ENCODE measurements at places on chromosomes 1 and 21. TPM values are rescaled to one million over a fixed set of nuclear protein-coding genes. Genes with fewer than 3 reads are reported as not detected.

EFCAB14 gene
- 86.8 TPM for total RNA-seq

DNA sequence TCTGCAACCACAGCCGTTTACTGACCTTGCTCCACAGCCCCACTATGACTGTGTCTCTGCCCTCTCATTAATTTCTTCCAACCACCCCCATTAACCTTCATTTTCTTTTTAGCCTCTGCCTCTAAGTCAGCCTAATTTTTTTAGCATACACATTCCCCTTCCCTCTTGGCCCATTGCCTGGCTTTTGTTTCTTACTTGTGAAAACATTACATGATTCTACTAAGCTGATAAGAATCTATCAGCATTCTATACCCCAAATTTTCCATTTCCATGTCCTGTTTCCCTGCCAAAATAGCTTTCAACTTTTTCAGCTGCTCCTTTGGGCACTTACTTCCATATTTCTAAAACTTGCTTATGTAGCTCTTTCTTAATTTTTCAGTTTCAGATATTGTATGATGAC is 79.8 kb downstream of the PCP4 start:
- no peak for DNase-seq

DNA sequence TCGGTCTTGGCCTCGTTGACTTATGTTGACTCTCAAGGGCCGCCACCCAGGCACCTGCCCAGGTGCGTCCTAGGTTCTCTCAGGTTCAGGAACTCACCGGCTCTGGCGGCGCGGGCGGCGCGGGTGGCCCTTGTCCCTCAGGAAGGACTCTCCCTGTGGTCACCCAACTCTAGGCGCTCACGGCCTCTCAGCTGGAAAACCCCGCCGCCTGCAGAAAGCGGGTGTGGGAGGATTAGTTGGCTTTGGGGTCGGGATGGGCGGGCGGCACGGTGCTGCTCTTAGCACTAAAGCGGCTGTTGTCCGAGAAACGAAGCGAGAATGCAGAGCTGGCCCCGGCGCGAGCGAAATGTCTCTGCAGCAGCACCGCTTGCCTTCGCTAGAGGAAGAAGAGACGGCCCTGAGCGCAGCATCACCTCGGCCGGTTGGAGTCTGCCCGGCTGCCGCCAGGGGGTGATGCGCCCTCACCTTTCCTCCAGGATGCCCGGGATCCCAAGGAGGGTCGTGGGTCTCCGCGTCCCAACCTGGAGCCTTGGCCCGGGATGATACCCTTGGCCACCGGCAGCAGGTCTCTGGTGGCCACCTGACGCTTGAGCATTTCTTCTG is 8.1 kb upstream of the TADA1 start:
- no peak for DNase-seq

GRCh38 chr1:157399984-157400382 is 152.3 kb downstream of the FCRL5 start:
- DNase-seq = no peak

- no peak for DNase-seq
Observed at GRCh38 chr1:9149837-9150581, 21.1 kb upstream of the GPR157 start.
